ENCODE measurements at places on chromosomes 6 and 20.
A peak's percentile ranks its signal among the peaks of the same experiment; 100 is the strongest.

GRCh38 chr20:52379723-52380336 is 188.3 kb upstream of the ZFP64 start:
- DNase-seq: no peak

DNA sequence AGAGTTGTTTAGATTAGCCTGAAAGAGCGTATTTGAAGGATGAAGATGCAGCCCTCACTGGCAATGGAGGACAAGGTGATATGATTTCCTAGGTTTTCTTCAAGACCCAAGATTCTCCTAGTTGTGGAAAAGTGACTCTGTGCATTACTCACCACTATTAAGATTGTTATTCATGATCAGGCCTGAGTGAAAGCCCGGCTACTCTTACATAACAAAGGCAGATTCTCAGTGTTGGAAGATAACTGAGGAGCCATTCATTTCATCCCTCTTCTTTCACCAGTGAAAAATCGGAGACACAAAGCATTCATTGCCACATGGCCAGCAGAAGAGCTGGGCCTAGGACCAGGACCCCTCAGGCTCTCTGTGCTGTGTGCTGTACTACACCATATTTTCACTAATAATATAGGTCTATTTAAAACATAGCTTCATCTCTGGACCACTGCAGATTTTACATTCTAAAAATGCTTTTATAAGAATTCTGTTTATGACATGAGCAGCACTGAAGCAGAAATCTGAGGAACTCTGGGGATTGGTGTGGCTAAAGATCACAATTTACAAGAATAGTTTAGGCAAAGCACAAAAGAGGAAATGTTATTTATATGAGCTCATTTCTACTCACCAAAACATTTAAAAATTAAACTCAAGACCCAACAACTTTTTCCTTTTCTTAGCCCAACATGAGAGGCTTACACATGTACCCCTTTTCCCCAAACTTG is 181.9 kb upstream of the CCN2 start:
- peak; percentile 75 for DNase-seq

DNA sequence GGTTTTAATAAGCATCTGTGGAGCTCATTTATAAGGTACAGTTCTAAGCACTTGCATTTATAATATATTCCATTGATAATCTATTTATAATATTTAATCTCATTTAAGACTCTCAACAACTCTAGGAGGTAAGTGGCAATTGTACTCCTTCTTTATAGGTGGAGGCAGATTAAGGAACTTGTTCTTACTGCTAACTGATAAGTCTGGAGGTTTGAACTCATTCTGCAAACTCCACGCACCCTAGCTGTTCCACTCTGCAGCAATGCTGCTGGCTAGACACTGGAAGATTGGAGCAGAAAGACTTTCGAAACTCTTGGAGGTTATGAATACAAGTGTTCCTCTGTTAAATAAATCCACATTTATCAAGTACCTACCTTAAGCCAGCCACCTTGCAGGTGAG is 793 bp upstream of the HDAC2 start:
- no peak for DNase-seq

- DNase-seq: no peak
Measured at GRCh38 chr20:10089871-10090587, 55.2 kb downstream of the ANKEF1 start.

DNA sequence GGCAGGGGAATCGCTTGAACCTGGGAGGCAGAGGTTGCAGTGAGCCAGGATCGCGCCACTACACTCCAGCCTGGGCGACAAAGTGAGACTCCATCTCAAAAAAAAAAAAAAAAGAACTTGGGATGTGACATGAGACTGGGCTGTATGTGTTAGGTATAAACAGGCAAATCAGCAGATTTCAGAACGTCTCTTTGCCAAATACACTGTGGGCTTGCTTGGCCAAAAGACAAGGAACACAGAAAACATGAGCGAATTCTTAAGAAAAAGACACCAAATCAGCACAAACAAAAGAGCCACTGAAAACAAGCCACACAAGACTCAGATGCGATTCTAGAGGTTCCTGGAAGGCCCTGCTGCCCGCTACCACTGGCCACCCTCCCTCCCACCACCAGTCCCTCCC is 12.5 kb downstream of the ETV7 start:
- DNase-seq: no peak

DNA sequence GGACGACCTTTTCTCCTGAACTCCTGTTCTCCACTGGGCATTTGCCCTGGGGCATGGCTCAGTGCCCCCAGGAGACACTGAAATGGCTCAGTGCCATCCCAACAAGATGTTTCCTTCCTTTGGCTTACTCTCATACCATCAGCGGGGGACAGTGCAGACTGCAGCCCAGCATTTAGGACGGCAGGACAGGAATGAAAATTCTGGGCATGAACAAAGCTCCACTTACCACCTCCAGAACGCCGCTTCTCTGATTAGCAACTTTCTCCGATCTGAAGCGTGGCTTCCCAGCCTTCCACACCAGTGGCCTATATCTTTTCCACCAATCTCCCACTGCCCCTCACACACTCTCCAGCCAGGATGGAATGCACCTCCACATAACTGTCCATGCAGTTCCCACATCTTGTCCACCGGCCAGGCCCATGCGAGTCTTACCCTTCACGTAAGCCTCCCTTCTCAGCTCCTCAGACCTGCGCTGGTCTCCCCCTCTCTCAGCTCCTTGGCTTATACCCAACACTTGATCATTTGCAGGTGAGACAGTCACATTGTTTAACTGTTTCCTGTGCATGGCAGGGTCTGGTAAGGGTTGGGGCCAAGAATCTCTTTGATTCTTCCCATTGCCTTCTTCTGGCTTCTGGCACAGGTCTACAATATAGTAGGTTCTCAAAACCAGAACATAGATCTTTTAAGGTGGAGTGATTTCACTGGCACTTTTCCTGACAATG is 114.5 kb downstream of the FYN start:
- no peak for DNase-seq

- no peak for DNase-seq
Measured at GRCh38 chr6:45491048-45491735, 113.5 kb upstream of the SUPT3H start.
